ENCODE measurements at places on chromosomes 3 and 15. TPM values are rescaled to one million over a fixed set of nuclear protein-coding genes. Genes with fewer than 3 reads are reported as not detected.
A peak's percentile ranks its signal among the peaks of the same experiment; 100 is the strongest.

- no peak for DNase-seq
Observed at GRCh38 chr3:122469659-122470058, 45.1 kb downstream of the KPNA1 start.

PP2D1 gene
- not detected for total RNA-seq

GRCh38 chr3:71172951-71173350 lies 410.6 kb downstream of the FOXP1 start:
- DNase-seq: no peak

DNA sequence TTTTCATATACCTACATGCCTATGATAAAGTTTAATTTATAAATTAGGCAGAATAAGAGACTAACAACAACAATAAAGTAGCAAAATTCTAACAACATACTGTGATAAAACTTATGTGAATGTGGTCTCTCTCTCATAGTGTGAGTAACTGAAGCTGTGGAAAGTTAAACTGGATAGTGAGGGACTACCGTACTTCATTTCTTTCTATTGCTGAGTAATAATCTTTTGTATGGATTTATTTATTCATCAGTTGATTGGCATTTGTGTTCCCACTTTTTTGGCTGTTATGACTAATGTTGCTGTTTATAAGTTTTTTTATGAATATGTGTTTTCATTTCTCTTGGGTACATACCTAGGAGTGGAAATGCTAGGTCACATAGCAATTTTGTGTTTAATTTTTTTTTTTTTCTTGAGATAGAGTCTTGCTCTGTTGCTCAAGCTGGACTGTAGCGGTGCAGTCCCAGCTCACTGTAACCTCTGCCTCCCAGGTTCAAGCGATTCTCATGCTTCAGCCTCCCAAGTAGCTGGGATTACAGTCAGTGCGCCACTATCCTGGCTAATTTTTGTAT lies 41.0 kb downstream of the RNF111 start:
- no peak for DNase-seq

RBP2 gene
- total RNA-seq: not detected

DNA sequence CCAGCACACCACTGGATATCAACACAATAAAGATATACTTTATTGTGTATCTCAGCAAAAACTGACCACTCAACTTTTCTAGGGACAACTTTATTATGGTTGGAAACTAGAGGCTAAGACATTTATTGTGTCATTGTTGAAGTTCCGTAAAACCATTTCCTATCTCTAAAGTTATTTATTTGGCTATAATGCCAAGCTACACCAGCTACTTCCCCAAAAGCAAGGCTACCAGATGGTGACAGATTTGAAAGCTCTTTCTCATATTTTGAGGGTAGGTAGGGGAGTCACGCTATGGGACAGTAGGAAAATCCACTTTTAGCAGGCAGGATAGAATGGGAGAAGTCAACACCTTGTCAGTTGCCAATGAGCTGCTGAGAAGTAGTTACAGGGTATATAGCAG lies 834.6 kb upstream of the CFAP20DC start:
- DNase-seq: no peak

SLC22A13 gene
- 0.24 TPM for total RNA-seq

CCNB2 gene
- 103 TPM for total RNA-seq

GRCh38 chr15:96097661-96098060 lies 232.8 kb upstream of the NR2F2 start:
- no peak for DNase-seq

C15orf62 gene
- 0.31 TPM for total RNA-seq

VWA5B2 gene
- total RNA-seq: not detected

GRCh38 chr15:98759277-98759676 lies 110.9 kb downstream of the IGF1R start:
- no peak for DNase-seq

GRCh38 chr15:41278319-41278718 lies 47.3 kb downstream of the CHP1 start:
- DNase-seq: no peak

DNA sequence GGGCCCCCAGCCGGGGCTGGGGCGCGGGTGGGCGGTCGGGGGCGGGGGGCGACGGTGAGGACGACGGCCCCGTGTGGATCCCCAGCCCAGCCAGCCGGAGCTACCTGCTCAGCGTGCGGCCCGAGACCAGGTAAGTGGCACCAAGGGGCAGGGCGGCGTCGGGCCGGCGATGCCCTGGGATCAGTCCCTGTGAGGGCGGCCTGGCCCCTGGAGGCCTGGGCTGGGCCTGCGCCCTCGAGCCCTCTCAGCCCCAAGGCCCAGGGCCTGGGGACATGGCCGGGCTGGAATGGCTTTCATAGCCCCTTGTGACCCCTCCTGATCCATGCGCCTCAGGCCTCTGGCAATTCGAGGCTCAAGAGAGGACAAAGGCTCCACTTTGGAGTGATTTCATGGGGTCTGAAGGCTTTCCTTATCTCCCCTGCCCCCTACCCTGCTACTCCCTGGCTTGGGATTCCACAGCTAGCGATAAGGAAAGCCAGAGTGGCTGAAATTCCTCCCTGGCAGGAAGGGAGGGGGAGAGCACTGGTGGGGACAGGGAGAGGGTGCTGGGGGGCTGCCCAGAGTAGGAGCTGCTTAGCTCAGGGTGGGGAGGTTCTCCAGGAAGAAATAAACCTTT lies 418 bp downstream of the ALPK3 start:
- no peak for DNase-seq

PSMD6 gene
- total RNA-seq: 169 TPM

DNA sequence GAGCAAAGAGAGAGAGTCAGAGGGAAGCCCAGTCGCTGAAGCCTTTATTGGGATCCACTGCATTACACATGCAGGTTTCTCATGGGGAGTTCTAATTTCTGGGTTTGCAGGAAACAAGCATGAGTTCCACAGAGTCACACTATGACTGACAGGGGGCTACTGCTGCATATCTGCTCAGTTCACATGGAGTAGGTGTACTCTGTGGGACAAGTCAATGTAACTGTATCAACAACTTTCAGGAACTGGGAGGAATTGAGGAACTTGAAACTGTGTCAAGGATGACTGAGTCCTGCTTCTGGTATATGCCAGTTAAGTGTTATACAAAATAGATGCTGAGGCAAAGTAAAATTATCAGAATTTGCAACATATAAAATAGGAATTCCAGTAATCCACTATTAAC lies 110.8 kb downstream of the NPAP1 start:
- DNase-seq: no peak

- no peak for DNase-seq
Observed at GRCh38 chr15:64185146-64185911, 22.5 kb upstream of the PPIB start.

DNA sequence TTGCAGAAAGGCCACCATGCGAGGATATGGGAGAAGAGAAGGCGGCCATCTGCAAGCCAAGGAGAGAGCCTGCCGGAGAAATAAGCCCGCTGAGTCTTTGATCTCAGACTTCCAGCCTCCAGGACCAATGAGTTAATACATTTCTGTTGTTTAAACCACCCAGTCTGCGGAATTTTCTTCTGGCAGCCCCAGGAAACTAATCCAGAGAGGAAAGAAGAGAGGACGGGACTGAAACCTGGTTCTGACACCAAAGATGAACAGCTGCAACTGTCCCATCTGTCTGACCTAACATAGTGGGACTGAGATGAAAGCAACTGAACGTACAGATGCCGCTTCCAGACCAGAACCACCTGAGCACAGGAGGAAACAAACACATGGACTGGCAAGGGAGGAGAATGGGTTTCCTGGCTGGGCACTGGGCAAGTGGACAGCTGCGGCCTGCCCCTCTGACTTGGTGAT lies 32.3 kb downstream of the VGLL4 start:
- no peak for DNase-seq

NRG4 gene
- total RNA-seq: not detected

DNA sequence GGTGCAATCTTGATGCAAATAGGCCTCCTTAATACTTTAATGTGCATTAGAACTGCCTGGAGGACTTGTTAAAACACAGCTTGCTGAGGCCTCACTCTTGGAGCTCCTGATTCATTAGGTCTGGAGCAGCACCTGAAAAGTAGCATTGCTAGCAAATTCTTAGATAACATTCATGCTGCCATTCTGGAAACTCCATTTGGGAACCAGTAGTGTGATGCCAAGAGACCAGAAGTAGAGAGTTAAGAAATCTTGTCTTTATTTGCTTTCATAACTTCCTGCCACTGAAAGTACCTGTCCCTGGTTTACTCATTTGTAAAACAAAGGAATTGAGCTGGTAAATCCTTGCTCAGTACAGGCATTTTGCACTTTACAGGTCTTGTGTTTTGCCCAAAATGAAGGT lies 72.0 kb downstream of the RAP2B start:
- DNase-seq: no peak

- DNase-seq: no peak
Observed at GRCh38 chr3:60553144-60553543, 698.1 kb downstream of the FHIT start.

TRAT1 gene
- total RNA-seq: not detected

DNA sequence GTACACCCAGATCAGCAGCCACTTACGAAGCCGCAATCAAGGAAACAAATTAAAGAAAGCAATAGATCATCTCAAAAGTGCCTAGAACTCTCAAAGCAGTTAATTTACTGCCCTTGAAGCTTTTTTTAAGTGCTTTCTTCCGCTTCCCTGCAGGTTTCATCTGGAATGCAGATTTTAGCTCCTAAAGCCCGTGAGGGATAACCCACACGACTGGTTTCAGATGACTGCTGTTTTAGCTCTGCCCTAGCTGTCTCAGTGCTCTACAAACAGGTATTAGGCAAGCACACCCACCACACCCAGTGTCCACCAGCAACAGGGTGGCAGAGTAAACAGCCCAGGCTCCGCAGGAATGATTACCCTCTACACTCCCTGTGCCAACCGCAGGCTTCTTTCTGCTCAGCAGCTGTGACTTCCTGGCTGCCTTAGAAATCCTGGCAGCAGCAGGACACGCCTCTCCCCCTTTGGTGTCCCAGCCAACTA lies 126.0 kb downstream of the FMN1 start:
- no peak for DNase-seq

DNA sequence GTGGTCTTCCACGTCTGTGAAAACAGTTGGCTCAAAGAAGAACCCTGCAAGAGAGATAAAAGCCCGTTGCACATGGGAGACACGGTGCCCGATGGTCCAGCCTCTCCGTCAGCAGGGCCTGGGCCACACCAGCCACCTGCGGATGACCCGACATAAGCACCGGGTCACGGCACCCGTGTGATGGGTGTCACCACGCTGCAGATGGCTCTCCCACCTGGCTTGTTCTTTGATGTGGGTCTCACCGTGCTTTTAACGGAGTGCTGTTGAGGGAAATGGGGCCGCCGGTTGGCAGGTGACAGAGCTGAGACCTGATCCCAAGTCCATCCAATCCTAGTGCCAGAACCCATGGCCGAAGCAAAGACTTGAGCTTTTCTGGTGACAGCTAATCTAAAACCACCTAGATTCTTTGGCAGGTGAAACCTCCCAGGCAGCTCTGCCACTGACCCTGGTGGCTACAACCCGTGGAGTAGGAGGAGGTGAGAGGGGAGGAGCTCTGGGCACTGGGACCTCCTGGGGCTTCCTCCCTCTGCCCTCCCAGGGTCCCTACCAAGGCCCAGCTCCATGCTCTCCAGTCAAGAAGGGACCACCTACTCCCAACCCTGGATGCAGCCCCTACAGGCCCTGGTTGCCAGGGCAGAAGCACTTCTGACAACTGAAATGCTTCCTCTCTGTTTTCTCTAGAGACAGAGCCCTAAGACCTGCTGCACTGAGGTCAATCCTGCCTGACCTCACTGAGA lies 23.4 kb upstream of the SLC41A3 start:
- peak; percentile 32 for DNase-seq

- DNase-seq: no peak
Observed at GRCh38 chr3:102057781-102058421, 208.6 kb downstream of the NFKBIZ start.

GRCh38 chr3:149670742-149671492 lies 13.1 kb upstream of the WWTR1 start:
- peak; percentile 69 for DNase-seq

DNA sequence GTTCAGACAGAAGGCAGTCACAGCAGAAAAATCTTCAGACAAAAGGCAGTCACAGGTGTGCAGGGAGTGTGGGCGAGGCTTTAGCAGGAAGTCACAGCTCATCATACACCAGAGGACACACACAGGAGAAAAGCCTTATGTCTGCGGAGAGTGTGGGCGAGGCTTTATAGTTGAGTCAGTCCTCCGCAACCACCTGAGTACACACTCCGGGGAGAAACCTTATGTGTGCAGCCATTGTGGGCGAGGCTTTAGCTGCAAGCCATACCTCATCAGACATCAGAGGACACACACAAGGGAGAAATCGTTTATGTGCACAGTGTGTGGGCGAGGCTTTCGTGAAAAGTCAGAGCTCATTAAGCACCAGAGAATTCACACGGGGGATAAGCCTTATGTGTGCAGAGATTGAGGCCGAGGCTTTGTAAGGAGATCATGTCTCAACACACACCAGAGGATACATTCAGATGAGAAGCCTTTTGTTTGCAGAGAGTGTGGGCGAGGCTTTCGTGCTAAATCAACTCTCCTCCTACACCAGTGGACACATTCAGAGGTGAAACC lies 27.6 kb downstream of the ZNF589 start:
- no peak for DNase-seq

DNA sequence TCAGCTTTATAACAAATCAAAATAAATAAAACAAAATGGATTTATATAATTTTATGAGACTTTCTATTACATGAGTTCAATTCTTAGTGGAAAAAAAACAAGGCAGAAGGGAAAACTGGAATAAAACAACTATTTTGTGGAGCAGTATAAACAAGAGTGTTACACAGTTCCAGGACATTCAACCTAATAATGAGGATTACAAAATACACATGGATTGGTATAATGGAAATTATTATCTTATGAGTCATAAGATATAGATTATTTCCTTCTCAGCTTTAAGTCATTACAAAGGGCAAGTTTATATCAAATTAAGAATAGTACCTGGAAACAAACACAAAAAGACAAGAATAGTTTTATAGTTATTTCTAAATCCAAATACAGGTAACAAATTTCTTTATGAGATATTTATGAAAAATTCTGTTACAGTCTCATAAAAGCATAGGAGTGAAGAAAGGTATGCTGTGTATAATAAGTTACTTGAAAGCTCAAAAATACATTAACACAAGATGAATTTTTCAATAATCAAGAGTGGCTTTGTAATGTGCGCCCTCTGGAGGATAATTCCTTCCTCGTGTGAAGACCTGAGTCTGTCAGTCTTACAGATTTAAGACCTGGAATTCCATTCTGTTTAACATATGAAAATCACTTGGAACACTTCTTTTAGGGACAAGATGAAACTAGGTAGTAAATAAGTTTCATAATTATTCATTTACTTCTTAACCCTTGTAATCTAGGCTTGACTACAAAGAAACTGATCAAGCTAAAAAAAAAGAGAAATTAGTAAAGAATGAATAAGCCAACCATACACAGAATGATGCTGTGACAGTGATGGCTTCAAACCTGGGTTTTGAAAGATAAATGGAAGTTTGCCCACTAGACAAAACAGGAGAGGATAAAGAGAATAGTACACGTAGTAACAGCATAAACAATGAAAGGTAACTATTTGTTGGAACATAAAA lies 9.5 kb downstream of the COPS2 start:
- DNase-seq: peak; percentile 13
